Breast epithelium (tissue), 4 donors: ENCODE measurements at places on chromosomes 11 and 22. TPM values are rescaled to one million over a fixed set of nuclear protein-coding genes. Genes with fewer than 3 reads are reported as not detected.

- H3K36me3 ChIP-seq: no peaks in the 10 kb centered on the region
- DNase-seq: no peak
- H3K27me3 ChIP-seq: no peaks in the 10 kb centered on the region
- no peaks in the 10 kb centered on the region for H3K4me1 ChIP-seq
Observed at GRCh38 chr11:59189986-59190385, 18.1 kb downstream of the DTX4 start.

GRCh38 chr22:46909237-46910030 is 147.0 kb downstream of the TBC1D22A start:
- no peak overlapping the region for H3K27ac ChIP-seq
- H3K36me3 ChIP-seq: no peaks in the 10 kb centered on the region
- H3K4me3 ChIP-seq: no peak overlapping the region

The KIRREL3 gene
- total RNA-seq: not detected

DNA sequence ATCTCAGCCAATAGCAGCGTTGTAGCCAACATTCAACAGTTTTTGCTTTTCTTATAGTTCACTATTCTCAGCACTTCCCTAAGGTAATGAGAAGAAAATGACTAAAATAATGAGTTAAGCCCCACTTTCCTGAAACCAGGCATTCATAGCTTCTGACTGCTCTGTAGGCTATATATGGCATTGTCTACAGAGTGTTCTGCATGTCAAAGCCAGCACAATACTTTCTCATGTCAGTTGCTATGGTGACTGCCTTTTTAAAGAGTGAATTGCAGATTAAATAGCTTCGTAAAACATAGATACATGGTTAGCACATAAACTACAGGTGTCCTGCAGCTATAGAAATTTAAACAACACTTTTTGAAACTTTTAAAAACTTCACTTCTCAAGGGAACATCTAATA is 1256.1 kb upstream of the CNTN5 start:
- H3K27ac ChIP-seq: no peak overlapping the region
- no peaks in the 10 kb centered on the region for H3K27me3 ChIP-seq
- no peaks in the 10 kb centered on the region for H3K4me1 ChIP-seq
- DNase-seq: no peak
- H3K36me3 ChIP-seq: no peaks in the 10 kb centered on the region

- H3K36me3 ChIP-seq: no peaks in the 10 kb centered on the region
- H3K4me3 ChIP-seq: peak overlapping the region; percentile 57
- H3K27me3 ChIP-seq: no peaks in the 10 kb centered on the region
- peak overlapping the region; percentile 98 for H3K27ac ChIP-seq
Observed at GRCh38 chr22:37546437-37547250, 13.6 kb upstream of the CDC42EP1 start.

DNA sequence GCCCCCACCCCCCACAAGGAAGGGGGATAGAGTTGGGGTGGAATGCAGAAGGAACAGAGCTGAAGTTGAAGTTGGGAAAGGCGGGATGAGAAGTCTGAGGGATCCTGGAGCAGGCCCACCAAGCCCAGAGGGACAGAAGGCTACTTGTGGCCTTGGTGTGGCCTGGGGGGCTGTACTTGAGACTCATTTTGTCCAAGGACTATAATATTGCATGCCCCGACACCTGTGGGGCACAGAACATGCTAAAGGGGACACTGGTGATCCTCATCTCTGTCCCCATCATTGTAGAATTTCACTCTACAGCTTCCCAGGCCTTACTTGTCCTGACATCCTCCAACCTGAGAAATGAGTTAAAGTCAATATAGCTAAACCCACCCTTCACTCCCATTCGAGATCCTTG is 1.3 kb downstream of the ESAM start:
- no peaks in the 10 kb centered on the region for H3K27me3 ChIP-seq
- peak overlapping the region; percentile 85 for H3K27ac ChIP-seq
- H3K4me1 ChIP-seq: peaks cover 8% of the 10 kb centered on the region
- DNase-seq: no peak
- H3K36me3 ChIP-seq: no peaks in the 10 kb centered on the region
- H3K4me3 ChIP-seq: peak overlapping the region; percentile 52

DNA sequence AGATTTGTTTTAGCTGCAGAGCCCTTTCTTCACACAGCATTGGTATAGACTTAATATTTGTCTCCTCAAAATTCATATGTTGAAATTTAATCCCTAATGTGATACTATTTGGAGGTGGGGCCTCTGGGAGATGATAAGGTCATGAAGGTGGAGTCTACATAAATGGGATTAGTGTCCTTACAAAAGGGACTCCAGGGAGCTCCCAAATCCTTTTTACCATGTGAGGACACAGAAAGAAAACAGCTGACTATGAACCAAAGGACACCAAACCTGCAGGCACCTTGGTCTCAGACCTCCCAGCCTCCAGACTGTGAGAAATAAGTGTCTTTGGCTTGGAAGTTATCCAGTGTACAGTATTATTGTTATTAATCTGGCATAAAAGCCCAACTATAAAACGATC is 10.2 kb downstream of the SLC35F2 start:
- no peak for DNase-seq
- H3K27me3 ChIP-seq: no peaks in the 10 kb centered on the region
- no peak overlapping the region for H3K27ac ChIP-seq
- H3K4me3 ChIP-seq: no peak overlapping the region

DNA sequence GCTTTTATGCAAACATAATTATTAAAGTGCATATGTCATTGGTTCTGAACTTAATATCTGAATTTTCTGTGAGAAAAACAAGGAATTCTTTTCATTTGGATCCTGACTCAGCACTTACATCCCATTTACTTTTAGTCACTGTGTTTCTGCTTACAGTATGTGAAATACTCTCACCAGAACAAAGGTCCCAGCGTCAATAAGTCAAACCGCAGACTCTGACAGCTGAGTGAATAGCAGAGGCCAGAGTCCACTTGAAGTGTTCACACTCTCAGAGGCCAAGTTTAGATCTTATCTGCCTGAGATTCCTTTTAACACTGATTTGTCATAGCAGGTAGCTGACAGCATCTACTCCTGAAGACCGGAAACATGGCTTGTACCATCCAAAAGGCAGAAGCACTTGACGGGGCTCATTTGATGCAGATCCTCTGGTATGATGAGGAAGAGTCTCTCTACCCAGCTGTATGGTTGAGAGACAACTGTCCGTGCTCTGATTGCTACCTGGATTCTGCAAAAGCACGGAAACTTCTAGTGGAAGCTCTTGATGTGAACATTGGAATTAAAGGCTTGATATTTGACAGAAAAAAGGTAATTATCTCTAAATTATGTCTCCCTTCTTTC is 14.6 kb downstream of the BBOX1 start:
- no peak overlapping the region for H3K27ac ChIP-seq
- no peaks in the 10 kb centered on the region for H3K4me1 ChIP-seq
- H3K27me3 ChIP-seq: no peaks in the 10 kb centered on the region
- no peak overlapping the region for H3K4me3 ChIP-seq

DNA sequence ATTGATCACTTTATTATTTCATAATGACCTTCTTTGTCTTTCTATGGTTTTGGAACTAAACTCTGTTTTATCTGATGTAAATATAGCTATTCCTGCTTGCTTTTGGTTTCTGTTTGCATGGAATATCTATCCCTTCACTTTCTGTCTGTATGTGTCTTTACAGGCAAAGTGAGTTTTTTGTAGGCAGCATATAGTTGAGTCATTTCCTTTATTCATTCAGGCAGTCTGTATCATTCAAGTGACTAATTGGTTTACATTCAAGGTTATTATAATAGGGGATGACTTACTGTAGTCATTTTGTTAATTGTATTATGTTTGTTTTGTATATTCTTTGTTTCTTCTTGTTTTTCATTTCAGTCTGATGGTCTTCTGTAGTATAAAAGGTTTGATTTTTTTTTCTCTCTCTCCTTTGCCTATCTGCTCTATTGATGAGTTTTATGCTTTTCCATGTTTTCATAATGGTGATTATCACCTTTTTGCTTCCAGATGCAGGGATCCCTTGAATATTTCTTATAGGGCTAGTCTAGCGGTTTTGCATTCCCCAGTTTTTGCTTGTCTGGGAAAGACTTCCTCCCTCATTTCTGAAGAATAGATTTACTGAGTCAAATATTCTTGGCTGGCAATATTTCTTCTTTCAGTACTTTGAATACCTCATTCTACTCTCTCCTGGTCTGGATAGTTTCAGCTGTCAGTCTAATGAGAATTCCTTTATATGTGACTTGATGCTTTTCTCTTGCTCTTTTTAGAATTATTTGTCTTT is 50.4 kb downstream of the GDPD4 start:
- H3K27ac ChIP-seq: no peak overlapping the region
- no peak for DNase-seq

The RPS6KA4 gene
- 16.7 TPM for total RNA-seq

DNA sequence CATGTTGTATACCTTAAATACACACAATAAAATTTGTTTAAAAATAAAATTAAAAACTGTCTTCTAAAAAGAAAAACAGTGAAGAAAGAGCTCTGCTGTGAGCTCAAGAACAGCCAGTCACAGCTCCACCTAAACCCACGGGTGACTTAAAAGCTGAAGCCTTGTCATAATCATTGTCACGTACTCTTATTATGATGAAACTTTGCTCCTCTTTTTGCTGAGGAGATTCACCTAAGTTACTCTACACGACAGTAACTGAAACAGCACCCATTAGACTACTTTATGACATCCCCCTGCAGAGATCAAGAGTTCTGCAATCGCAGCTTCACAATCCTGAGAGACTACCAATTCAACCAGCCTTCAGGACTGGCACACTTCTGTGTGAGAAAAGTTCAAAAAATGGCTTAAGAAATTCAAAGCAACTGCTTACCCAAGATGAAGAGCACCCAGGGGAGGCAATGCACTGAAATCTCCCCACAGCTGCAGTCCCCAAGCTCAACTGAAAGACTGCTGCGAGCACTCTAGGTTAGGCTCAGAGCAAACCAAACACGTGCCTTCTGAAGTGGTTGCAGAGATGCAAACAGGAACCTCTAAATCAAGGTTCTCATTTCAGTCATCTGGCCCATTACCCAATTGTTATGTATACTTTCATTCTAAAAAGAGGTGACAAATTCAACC is at the start of gene JAML:
Gene JAML (minus strand): TSS at position 501 of the 678 bp plus-strand sequence. CDS start 10,145 bp downstream, outside the sequence.
- no peaks in the 10 kb centered on the region for H3K4me1 ChIP-seq
- H3K27me3 ChIP-seq: no peaks in the 10 kb centered on the region
- H3K27ac ChIP-seq: no peak within 1 kb of the TSS
- H3K36me3 ChIP-seq: no peaks in the 10 kb centered on the region

The CST6 gene
- total RNA-seq: 0.98 TPM

DNA sequence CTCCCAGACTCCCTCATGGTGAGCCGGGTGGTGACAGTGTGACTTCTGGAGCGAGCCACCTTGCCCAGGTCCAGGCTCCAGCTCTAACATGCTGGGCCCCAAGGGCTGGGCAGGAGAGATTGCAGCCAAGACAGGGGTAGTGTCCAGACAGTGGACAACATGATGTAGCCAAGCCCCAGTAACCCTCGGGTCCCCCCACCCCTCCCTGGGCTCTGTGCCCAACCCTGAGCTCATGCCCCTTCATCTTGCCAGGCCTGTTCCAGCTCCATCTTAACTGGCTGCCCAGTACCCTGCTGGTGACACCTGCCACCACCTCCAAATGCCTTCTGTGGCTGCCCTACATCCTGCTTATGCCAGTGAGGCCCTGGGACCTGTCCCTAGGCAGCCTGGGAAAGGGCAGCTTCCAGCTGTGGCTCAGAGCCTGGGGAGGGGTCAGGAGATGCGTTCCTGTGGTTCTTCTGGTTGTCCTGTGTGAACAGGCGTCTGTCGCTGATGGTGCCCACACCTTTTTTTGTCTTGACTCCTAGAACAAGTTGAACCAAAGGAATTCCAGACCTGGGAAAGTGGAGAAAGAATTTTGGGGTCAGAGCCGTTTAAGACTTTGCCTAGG is 12.5 kb upstream of the SYT12 start:
- no peak for DNase-seq
- H3K27ac ChIP-seq: no peak overlapping the region
- H3K4me1 ChIP-seq: no peaks in the 10 kb centered on the region
- H3K36me3 ChIP-seq: no peaks in the 10 kb centered on the region
